Activated T-cell treated with anti-CD3 and anti-CD28 coated beads for 24 hours (primary cell): ENCODE measurements at places on chromosomes 7 and 10.

DNA sequence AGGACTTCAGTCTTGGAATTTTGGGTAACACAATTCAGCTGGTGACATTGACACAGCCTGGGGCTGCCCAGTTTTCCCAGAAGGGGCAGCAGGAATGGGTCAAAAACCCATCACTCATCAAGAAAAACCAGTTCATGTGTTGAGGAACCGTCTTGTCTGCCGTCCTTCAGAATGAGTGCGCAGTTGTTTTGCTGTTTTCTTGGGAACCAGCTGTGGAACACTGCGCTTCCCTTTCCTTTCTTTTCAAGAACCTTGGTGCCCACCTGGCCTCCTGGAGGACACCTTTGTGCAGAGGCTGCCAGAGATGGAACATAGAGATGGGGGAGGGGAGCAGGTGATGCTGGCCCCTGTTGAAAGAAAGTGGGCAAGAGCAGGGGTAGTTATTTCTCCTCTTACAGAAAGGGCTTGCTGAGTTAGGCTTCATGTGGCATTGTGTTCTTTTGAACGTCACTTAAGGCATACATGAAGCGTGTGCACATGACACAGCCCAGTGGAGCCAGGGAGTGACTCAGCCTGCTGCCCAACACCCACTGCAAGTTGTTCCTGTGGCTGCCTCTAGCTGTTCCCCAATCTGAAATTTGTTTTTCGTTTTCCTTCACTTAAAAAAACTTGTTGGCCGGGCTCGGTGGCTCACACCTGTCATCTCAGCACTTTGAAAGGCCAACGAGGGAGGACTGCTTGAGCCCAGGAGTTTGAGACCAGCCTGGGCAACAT, 87.4 kb upstream of the TNS3 start:
- no peak for DNase-seq

DNA sequence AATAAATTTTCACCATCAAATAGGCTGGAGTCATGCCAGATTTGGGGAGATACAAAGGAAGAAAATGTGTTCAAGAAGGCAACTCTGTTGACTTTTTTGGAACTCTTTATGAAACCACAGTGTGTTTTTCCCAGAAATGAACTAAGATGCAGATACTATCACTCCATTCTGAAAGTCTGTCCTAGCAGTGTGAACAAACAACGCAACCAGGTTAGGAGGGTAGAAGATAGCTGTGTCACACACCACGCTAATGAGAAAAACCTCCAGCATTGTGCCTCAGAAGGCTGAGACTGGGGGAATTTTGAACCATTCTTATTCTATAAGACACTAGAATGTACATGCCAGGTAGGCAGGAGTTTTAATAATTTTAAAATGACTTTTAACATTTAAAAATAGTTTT, 15.9 kb upstream of the ATP6V0A4 start:
- no peak for DNase-seq

GRCh38 chr7:124989911-124990310, 60.3 kb upstream of the POT1 start:
- no peak for DNase-seq

DNA sequence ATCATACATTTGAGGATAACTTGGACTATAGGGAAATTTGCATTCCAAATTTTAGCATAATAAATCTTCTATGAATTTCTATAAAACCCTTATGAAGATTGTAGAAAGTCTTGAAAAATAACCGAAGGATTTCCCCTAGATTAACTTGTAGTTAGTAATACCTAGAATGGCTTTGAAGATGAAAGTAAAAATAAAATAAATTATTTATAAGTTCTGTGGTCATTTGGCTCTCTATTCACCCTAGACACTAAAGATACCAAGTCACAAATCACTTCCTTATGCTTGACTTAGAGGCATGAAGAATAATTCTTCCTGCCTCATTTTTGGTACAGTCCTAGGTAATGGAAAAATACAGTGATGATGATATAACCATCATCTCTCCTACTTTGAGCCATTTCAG, 79.3 kb downstream of the CSTF2T start:
- DNase-seq, result no peak

DNA sequence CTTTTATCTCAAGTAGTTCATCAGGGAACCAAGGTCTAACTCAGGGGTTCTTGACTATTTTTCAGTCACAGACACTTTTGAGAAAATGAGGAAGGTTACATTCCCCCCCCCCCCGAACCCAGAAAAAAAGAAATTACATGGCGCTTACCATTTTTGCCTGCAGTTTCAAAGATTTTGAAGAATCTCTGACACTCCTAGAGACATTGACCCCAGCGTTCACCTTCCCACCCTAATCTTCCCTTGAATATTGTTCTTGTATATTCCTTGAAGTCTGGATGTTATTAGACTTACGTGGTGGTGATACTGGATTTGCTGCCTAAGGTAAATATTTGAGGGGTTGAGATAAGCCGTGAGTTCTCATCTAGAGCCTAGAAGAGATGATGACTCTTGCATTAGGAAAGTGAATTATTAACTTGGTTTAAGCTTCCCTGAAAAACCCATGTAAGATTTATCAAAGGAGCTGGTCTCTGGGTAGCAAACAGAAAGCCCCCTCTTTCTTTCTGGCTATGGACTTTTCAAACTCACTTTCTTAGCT, 245.7 kb upstream of the FOXK1 start:
- DNase-seq, result no peak

- no peak for DNase-seq
Observed at GRCh38 chr7:34357068-34357467, 300.9 kb upstream of the NPSR1 start.

DNA sequence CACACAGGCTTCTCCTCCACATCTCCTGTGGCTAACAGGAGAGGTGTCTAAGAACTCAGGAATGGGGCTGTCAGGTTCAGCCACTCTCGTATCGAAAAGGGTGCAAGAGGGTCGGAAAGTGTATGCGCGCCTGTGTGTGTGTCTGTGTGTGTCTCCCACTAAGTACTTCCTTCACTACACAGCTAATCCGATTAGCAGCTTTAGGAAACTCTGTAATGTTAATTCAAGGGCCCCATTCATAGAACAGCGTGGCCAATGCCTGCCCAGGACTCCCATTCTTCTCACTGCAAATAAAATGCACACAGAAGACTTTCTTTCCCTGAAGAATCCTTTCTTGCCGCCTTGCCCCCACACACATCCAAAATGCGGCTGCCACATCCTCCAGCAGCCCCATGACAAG, 39.9 kb downstream of the TLL2 start:
- no peak for DNase-seq

DNA sequence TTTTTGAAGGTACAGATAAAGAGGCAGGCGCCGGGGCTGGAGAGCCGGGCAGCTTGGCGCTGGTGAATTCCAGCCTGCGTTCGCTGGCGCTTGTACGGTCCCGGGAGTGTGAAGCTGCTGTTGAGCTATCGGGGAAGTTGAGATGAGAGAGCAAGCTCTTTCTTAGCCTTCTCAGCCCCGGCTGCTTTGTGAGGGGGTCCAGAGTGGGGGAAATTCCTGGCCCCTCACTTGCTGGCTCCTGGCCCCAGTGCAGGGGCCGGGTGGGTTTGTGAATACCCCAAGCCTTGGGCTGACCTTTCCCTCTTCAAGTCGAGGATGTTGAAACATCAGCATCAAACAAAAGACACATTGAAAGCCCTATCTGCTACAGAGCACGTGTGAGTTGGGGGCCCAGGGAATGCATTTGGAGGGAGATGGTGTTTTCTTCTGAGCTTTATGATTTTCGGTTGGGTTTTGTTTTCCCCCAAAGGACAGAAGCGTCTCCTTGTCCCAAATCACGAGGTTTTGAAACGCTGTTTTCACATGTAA, 2.7 kb downstream of the ZMIZ1 start:
- DNase-seq, result no peak
